Mammary epithelial cell (primary cell): ENCODE measurements at places on chromosomes 11 and 22.

- DNase-seq = no peak
Observed at GRCh38 chr11:124346311-124346955, 26.4 kb upstream of the OR8D2 start.

- DNase-seq = peak; percentile 87
Observed at GRCh38 chr11:46352063-46352841, 5.0 kb downstream of the DGKZ start.

DNA sequence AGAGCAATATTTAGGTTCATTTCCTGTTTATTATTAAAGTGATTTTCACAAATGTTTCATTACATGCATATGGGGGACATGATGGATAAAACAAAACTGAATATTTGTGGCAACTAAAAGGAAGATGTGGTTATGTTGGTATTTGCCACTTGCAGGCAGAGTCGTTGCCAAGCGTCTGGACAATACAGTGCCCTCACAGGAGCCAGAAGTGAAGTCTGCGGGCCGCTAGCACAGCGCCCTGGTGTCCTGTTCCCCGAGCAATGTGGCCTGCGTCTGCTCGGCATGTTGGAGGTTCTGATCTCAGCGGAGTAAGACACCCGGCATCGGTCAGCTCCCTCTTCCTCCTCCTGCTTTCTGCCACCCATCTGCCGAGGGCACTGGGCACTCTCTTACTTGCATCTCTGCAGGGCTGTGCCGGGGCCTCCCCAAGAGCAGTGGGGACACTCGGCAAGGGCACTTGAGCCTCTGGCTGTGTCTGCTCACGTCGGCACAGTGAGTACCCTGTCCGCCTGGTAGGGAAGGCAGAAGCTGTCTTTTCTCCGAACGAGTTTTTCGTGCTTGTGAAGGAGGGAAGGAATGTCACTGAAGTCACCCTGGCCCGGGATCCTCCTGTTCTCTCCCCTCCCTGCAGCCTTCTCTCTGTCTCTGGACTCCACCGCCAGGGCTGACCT lies 10.5 kb upstream of the TTLL12 start:
- no peak for DNase-seq

DNA sequence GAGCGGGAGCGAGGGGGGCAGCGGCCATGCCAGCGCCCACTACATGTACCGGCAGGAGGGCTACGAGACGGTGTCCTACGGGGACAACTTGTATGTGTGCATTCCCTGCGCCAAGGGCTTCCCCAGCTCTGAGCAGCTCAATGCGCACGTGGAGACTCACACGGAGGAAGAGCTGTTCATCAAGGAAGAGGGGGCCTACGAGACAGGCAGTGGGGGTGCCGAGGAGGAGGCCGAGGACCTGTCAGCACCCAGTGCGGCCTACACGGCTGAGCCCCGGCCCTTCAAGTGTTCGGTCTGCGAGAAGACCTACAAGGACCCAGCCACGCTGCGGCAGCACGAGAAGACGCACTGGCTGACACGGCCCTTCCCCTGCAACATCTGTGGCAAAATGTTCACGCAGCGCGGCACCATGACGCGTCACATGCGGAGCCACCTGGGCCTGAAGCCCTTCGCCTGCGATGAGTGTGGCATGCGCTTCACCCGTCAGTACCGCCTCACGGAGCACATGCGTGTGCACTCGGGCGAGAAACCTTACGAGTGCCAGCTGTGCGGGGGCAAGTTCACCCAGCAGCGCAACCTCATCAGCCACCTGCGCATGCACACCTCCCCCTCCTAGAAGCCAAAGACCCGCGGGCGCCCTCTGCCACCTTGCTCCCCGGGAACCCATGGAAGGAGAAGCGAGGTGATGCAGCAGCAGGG lies 20.9 kb upstream of the TMEM191C start:
- DNase-seq = no peak

- no peak for DNase-seq
Observed at GRCh38 chr11:92311616-92312449, 87.2 kb downstream of the FAT3 start.

GRCh38 chr22:38180841-38181452 lies 683 bp downstream of the PLA2G6 start:
- DNase-seq = peak; percentile 82

DNA sequence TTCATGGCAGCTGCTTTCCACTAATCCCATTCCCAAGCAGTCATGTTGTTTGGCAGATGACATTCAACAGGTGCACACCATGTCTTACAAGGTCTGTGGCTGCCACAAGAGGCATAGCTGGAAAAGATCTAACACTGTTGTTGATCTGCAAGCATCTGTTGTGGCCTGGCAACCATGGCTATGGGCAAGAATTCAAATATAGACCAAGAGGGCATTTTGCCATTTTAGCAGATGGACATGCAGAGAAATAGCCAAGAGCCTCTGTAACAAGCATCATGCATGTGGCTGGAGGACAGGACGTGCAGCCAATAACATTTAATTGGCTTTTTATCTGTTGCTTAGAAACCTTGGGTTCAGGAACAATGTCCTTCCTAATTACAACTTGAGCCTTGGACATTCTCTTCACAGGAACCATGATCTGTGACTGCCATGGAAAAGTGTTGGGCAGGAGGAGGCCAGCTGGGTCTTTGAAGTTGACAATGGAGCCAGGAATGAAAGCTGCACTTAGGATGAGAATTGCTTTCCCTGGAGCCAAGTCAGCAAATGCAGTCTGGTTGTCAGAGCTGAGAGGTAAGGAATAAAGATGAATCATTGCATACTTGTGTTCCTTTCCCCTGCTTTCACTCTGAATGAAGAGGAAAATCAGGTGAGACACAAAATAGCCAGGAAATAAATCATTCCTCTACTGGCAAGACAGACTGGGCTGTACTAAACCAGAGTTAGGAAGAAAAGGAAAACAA lies 113.6 kb upstream of the ANO5 start:
- no peak for DNase-seq

DNA sequence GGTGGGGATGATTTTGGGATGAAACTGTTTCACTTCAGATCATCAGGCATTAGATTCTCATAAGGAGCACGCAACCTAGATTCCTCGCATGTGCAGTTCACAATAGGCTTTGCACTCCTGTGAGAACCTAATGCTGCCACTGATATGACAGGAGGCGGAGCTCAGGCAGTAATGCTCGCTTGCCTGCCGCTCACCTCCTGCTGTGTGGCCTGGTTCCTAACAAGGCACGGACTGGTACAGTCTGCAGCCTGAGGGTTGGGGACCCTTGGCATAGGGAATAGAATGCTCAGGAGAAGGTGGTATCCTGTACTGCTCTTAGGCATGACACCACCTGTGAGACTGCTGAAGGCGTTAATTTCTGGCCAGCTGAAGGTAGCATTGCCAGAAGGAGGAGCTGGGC lies 47.0 kb downstream of the STIM1 start:
- no peak for DNase-seq

DNA sequence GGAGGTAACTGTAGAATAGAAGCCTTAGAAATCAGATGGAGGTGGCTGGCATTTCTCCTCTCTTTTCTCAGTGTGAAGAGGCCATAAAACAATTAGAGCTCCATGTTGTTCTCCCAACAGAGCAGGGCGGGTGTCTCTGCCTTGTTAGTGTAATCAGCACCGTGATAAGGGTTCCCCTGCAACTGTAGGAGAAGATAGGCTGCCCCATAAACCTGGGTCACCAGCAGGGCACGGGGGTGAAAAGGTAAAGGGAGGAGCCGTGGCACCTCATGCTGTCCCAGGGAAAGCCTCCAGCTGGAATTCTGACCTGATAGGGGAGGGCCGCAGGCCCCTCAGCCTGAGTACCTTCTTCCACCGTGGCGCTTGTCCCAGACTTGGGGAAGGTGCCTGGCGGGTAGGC lies 68.7 kb downstream of the ISX start:
- no peak for DNase-seq

DNA sequence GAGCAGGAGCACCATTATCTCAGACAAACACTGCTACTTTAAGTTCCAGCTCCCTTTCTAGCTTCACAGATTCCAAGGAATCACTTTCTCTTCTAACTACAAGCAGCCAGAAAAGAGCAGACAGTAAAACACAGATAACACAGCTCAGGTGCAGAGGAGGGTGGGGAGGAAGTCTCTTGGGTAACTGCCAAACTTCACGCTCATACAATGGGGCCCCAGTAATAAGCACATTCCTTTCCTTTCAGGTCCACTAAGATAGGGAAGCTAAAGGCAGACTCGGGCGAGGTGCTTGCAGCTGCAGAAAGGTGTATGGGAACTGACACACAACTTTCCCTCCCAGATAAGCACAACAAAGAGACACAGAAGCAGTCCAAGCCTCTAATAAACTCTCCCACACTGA lies 69.2 kb upstream of the OR9G4 start:
- DNase-seq = peak; percentile 41

- no peak for DNase-seq
Observed at GRCh38 chr11:10476927-10477689, 22.0 kb downstream of the AMPD3 start.

GRCh38 chr22:50531546-50531961 lies 1.7 kb upstream of the TYMP start:
- DNase-seq = no peak

DNA sequence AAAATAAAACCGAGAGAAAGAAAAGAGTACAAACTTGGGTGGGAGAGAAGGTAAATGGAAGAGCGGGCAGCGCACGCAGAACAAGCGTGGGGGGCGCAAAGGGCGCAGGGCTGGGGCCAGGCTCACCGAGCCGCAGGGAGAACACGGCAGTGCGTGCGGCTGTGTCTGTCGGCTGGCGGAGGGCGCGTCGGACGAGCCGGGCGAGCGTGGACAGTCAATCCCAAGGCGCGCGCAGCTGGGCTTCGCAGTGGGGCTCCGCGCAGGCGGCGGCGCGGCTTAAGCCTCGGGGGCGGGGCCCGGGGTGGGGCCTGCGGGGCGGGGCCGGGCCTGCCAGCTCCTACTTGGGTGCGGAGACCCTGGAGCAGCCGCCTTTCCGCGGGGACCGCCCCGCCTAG lies at the start of gene UCP2:
Gene UCP2, minus strand, starts transcription at position 249 of the 395 bp plus-strand sequence. CDS start 4,465 bp downstream, outside the sequence.
- no peak for DNase-seq

GRCh38 chr22:46149512-46150033 lies 753 bp upstream of the PPARA start:
- DNase-seq = no peak

DNA sequence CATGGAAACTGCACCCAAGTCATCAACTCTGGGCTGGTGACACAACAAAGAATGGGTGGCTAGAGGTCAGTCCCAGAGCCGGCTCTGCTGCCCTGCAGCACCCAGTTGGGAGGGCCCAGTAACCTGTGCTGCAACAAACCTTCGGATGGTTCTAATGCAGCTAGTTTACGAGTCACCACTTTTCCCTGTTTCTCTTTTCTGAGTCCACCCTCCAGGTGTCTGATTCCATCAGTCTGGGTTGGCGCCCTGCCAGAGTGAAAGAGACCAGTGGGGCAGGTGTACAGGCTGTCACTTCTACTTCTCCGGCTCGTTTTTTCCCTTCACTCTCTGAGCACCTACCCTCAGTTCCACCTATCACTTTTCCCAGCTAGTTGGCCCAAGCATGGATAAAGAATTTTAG lies 572.9 kb downstream of the NTM start:
- DNase-seq = peak; percentile 66

GRCh38 chr11:44112091-44112821 lies 16.8 kb downstream of the EXT2 start:
- peak; percentile 57 for DNase-seq

DNA sequence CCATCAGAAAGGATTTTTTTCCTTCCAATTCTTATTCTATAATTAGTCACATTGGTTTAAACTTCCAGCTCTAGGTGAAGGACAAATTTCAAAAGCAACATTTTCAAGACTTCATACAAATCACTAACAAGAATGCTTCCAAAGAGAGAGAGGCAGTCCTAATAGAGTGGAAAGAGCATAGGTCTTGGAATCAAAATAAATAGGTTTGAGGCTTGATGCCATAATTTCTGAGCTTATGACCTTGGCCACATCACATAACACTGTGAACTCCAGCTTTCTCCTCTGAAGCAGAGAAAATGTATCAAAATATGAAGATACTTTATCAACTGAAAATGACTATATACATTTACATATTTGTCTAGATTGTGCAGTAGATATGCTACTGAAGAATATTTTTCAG lies 246.8 kb downstream of the GRM5 start:
- no peak for DNase-seq

DNA sequence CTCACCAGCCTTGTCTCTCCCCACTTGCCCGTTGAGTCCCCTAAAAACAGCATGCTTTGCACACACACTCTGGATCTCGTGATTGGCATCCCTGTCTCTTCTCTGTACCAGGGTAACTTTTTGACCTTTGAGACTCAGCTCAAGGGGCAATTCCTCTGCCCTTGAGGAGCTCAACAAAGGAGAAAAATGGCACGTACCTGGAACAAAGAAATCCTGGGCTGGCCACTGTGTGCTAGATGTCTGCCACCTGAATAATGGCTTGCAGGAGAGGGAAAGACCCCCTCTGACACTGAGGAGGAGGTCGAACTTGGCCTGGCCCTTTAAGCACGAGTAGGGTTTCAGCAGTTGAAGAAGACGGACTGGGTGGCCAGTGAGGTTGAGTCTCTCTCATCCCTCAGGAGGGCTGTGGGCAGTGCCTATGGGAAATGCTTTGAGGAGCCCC lies 5.8 kb downstream of the UBE2L3 start:
- DNase-seq = no peak

- DNase-seq = no peak
Observed at GRCh38 chr11:9143721-9144120, 52.3 kb upstream of the SCUBE2 start.

- no peak for DNase-seq
Observed at GRCh38 chr22:49638788-49639187, 188.9 kb downstream of the BRD1 start.

DNA sequence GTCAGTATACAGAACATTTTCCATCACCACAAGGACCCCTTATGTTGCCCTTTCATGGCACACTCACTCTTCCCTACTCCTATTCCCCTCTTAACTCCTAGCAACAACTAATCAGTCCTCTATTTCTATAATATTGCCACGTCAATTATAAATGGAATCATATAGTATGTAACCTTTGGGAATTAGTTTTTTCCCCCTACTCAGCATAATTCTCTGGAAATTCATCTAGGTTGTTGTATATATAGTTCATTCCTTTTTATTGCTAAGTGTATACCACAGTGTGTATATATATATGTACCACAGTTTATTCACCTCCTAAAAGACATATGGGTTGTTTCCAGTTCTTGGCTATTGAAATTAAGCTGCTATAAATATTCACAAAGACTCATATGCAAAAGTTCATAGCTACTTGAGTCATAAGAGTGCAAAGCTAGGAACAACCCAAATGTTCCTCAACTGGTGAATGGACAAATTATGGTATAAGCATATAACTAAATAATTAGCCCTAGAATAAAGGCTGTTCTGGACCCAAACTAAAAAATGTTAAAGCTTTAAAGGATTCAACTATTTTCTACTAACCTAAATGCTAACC lies 41.3 kb downstream of the TUB start:
- DNase-seq = no peak

DNA sequence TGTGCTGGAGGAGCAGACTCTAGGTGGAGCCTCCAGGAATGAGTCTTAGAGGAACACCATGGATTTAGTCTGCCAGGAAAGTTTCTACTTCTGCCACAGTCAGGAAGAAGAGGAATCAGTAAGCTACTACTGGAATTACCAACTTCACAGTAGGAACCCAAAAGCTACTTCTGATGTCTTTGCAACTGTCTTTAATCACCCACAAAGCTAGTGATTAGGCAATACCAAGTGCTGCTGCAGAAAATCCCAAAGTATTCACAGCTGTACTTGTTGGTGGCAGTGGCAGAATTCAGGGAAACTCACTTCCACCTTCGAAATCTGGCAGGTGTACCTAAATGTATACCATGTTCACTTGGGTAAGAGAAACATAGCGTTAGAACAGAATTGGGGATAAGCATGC lies 264.5 kb upstream of the SORL1-AS1 start:
- DNase-seq = no peak
